ENCODE measurements at places on chromosomes 4 and X.
A peak's percentile ranks its signal among the peaks of the same experiment; 100 is the strongest.

GRCh38 chrX:28016823-28017222, 35.6 kb upstream of the DCAF8L1 start:
- no peak for DNase-seq

GRCh38 chr4:112704991-112705845, 68.3 kb downstream of the LARP7 start:
- DNase-seq = peak; percentile 25

DNA sequence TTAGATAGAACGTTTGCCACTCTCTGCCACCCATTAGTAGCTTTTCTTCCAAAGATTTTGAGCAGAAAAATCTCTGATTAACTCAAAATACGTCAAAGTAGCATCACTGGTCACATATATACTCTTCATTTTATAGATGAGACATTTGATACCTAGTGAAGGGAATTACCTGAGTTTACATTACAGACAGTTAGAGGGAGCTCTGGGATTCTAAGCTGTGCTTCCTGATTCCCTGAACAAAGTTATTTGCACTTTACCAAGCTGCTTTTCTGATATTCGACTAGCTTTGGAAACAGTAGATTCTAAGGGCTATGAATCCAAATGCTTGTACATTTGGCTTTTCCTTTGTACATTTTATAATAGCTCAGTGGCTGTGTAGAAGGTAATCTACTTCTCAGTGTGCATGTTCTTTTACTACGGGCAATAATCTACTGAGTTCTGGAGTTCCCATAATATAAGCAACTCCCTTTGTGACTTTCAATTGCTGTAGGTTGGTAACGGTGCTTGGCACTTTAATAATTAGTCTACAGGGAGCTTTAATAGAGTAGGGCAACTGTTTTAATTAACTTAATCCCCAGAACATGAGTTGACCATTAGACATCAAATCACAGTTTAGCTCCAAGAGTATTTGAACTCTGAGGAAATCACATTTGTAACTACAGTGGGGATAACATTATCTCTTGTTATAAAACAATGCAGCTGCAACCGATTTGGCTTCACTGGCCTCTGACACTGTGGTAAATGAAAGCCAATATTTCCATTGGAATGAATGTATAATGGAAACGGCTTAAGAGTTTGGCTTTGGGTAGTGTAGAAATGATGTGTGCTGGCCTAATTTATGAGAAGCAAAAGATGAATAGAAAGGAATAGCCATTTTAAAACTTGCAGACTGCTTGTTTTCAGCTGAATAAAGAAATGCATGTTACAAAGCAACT, 1602.4 kb downstream of the STIM2 start:
- no peak for DNase-seq

DNA sequence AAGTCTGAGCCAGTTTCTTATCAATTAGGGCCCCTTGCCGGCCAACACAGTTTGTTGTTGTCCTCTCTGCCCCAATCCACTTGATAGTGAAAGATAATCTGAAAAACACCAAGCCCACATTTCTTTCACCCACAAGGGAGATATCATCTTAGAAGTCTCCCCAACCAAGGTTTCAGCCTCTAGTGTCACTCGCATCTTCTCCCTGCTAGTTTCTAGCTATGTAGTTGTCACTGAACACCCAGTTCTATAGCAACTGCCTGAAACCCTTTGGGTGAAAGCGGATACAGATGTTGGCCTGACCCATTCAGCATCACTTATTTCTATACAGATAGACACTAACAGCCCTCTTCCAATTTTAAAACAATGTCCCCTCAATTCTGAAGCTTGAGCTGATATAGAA, 116.3 kb downstream of the BMP15 start:
- DNase-seq = no peak

GRCh38 chr4:185066179-185066578, 47.9 kb downstream of the HELT start:
- DNase-seq = no peak

- DNase-seq = no peak
These were observed 524.3 kb upstream of the MAGEB2 start for GRCh38 chrX:29691044-29691443.

DNA sequence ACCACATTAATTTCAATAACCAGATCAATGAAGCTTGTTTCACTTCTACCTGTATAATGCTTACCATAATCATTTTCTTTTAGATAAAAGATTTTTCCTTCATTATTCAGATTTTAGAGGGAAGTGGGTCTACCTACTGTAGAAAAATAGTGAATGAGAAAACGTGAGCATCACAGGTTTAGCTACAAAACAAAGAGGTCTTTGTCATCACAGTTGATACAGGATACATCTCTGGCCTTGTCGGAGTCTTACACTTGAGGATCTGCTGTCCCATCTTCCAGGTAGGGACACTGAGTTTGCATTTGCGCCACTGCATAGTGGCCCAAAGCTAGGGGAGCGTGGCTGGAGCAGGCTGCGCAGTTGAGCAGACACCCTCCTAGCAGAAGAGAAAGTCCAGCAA, 710 bp downstream of the CLDN24 start:
- no peak for DNase-seq

- DNase-seq = no peak
These were observed 108.8 kb downstream of the GPR143 start for GRCh38 chrX:9656871-9657270.

DNA sequence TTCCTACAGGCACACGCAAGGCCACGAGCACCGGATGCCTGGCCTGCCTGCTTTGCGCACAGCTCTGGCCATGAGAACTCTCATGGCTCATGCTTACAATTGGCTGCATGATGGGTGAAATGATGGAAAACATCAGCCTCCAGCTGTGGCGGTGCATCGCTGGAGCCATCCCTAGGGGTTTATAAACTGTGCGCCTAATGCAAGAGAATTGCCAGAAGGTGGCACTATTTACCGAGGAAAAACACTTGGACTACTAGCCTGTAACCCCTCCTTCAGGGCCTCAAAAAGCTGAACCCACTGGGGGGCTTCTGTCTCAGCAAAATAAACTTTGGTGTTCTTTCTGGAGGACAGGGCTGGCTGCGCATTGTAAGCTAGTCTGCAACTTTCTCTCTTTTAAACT, 51.9 kb downstream of the PHKA2 start:
- DNase-seq = peak; percentile 3

- DNase-seq = no peak
These were observed 11.5 kb downstream of the PRPS2 start for GRCh38 chrX:12802741-12803140.

GRCh38 chr4:16764622-16765021, 133.8 kb downstream of the LDB2 start:
- DNase-seq = no peak

- peak; percentile 71 for DNase-seq
These were observed 37.4 kb upstream of the PACRGL start for GRCh38 chr4:20662851-20663250.

DNA sequence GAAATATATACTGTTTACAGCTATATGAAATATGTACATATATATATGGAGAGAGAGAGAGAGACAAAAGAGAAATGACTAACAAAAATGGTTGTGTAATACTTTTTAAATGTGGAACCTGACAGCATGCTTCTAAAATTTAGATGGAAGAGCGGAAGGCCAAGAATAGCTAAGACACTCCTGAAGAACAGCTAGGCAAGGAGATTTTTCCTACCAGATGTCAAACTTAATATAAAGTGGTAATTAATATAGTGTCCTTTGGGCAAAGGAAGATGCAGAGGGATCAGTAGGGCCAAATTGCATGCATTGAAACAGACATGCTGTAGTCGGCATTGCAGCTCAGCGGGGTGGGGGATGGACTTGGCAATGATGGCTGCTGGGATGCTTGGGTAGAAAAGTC, 45.2 kb downstream of the ADD1 start:
- DNase-seq = no peak

GRCh38 chr4:106985830-106986229, 50.3 kb downstream of the DKK2 start:
- no peak for DNase-seq

- DNase-seq = no peak
These were observed 101.9 kb upstream of the SCOC start for GRCh38 chr4:140271553-140271952.

GRCh38 chr4:52641854-52642563, 17.1 kb downstream of the USP46 start:
- DNase-seq = peak; percentile 74

DNA sequence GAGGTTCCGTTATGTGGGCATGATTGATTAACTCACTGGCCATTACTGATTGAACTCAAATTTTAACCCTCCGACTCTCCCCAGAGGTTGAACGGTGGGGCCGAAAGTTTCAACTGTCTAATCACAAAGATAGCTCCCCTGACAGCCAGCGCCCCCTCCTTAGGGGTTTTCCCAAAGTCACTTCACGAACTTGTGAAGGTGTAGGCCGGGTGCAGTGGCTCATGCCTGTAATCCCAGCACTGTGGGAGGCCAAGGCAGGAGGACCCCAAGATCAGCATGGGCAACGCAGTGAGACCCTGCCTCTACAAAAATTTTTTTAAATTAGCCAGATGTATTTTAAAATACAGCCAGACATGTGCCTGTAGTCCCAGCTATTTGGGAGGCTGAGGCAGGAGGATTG, 39.8 kb upstream of the RBM47 start:
- no peak for DNase-seq

DNA sequence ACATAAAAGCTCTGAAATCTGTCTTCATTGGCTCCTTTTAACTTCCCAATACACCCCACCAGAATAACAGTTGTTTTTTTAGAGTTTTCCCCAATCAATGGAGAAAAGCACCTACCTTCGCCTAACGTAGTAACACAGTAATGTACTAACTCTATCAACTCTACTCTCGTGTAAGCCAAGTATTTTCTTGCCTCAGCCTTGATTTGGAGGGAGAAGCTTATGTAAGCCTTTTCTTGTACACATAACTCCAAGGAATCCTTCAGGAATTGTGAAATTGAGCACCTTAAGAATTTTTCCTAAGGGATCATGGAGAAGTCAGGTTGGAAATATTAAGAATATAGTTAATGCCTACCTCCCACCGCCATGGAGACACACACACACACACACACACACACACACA, 181.2 kb downstream of the RAPGEF2 start:
- DNase-seq = no peak
